ENCODE measurements at places on chromosomes 6 and 20.

GRCh38 chr20:42360621-42361020, 742.4 kb upstream of the CHD6 start:
- no peak for DNase-seq

- DNase-seq, result no peak
Measured at GRCh38 chr6:112764377-112764776, 417.2 kb downstream of the RFPL4B start.

GRCh38 chr20:19074356-19074755, 138.1 kb upstream of the SLC24A3 start:
- no peak for DNase-seq

GRCh38 chr6:56152611-56153010, 94.8 kb downstream of the COL21A1 start:
- no peak for DNase-seq

GRCh38 chr6:157443066-157443800, 62.2 kb downstream of the ZDHHC14 start:
- no peak for DNase-seq

DNA sequence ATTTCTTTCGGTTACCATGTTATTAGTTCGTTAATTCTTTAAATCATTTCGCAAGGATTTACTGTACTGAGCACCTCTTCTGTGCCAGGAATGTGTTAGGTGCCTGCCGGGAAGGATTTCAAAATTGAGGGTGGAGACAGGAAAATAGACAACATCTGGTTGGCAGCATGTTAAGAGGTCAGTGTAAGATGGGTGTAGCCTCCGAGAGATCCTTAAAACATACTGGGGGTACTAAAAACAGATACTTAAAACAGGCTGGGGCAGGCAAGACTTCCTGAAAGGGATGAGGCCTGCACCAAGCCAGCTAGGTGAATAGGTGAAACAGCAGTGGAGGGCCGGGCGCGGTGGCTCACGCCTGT, 178.0 kb upstream of the SGK1 start:
- no peak for DNase-seq

- DNase-seq, result no peak
Measured at GRCh38 chr6:105882121-105882803, 203.9 kb upstream of the PRDM1 start.

- DNase-seq, result no peak
Measured at GRCh38 chr6:132715204-132715603, 1.3 kb upstream of the VNN1 start.

GRCh38 chr6:80528115-80528514, 421.6 kb downstream of the BCKDHB start:
- no peak for DNase-seq

- no peak for DNase-seq
Measured at GRCh38 chr6:55175078-55176049, 1.0 kb downstream of the HCRTR2 start.

DNA sequence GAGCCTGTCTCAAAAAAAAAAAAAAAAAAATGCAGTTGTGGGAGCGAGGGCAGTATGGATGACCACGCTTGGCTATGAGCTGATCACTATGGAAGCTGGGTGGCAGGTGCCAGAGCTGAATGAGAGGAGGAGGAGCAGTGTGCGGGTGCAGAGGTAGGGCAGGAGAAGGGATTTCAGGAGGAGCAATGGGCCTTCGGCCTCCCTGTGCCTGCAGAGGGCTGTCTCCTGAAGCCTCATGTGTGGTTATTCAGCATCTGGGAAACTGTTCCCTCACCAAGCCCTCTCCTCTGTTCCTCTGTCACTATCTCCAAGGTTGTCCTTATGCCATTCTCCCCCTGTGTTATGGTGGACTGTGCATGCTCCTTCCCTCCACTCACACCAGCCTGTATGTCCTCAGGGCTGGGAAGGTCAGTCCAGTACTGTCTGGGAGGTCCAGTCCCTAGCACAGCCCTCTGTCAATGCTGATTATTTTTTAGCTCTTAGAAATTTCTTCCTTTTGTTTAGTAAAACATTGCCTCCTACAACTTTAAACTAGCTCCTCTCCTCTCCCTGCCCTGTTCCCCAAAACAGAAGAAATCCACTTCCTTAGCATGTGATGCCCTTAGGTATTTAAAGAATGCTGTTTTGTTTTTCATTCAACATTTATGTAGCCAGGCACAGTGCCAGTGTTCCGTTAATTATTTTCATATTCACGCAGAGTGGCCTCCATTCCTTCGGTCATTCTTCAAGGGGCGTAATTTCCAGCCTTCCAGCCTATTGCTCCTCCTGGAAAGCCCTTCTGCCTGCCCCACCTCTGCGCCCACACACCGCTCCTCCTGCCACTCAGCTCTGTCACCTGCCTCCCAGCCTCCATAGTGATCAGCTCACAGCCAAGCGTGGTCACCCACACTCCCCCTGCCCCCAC, 48.9 kb downstream of the CNBD2 start:
- DNase-seq, result no peak

DNA sequence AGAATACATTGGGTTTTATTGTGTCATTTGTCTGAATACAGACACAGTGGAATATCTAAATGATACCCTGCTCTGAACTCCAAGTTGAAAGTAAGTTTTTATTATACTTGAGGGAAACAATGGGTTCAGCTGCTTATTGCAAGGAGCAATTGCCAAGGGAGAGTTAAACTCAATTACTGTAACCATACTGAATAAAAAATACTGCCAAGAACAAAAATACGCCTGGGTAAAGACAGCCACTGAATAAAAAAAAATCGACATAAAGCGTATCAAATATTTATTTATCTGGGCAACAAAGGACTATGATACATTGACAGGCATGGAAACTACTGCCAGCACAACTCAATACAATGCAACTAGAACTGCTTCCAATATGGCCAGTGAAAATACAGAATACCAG, 18.1 kb downstream of the TFAP2A start:
- DNase-seq, result no peak

DNA sequence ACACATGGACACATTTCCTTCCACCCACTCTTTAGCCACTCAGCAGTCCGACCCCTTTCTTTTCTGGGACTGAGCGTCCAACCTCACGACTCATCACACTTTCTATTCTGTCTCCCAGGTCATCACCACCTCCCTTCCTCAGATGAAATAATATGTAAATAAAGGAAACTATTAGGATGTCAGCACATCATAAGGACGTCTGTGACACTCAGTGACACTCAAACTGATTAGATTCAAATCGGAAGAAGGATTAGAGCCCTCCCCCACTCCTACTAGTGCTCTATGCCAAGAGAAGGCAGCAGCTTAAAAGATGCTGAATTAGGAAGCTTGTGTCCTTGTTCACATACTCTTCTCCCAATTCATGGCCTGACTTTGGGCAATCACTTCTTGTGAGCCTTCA, 113.6 kb downstream of the TNFRSF21 start:
- DNase-seq, result no peak

DNA sequence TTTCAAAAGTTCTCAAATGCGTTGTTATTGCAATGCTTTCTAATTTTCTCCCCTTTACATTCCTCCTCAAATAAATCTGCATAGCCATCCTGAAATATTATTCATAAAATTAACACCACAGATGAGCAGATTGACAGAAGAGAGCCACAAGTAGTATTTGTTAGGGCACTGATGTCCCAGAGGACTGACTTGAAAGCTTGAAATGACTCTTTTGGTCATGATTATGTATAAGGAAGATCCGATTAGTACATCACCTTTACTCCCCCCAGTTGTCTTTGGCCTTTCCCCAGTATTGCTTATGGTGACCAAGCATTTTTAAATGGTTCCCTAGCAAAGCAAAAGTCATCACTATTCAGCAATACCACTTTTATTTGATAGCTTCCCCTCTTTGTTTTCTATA, 187.6 kb downstream of the ADAT2 start:
- no peak for DNase-seq

DNA sequence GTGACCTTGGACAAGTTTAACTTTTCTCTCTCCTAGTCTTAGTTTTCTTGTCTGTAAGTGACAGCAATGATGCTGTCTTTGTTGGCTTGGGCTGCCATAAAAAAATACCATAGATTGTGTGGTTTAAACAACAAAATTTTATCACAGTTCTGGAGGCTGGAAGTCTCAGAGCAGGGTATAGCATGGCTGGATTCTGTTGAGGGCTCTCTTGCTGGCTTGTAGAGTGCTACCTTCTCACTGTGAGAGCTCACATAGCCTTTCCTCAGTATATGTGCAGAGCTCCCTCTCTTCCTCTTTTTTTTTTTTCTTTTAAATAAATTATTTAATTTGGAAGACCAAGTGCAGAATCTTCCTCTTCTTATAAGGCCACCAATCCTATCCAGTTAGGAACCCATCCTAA, 26.3 kb downstream of the HFE start:
- no peak for DNase-seq

DNA sequence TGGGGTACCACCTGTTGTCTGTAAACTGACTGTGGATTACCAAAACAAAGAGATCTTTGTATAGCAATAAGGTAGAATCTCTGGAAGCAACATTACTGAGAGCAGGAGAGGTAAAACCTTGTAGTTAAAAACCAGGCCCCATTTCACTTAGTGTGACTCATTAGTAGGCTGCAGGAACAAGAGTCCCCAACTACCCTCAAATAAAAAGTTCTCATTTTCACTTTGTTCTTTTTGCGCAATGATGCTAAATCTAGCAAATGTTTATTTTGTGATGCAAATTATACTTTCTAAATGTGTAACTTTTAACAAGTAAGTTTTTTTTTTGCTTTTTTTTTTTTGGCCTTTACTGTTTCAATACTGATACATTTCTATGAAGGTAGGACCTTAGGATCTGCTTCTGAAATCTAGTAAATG, 67.1 kb downstream of the ESF1 start:
- DNase-seq, result no peak

DNA sequence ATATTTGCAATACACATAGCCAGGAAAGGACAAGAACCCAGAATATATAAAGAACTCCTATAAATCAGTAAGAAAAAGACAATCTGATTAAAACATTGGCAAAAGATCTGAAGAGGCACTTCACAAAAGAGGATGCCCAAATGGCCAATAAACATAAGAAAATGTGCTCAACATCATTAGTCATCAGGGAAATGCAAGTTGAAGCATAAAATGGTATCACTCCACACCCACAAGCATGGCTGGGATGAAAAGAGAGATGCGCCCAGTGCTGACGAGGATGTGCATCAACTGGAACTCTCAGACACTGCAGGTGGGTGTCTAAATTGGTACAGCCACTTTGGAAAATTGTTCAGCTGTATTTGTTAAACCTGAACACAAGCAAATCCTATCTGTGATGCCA, 42.4 kb upstream of the MLN start:
- no peak for DNase-seq

Data from CD4-positive, alpha-beta T cell treated with Interleukin-21 for 1 hour (primary cell).